AG09309 (cell line): ENCODE measurements at places on chromosomes 16 and 17.

DNA sequence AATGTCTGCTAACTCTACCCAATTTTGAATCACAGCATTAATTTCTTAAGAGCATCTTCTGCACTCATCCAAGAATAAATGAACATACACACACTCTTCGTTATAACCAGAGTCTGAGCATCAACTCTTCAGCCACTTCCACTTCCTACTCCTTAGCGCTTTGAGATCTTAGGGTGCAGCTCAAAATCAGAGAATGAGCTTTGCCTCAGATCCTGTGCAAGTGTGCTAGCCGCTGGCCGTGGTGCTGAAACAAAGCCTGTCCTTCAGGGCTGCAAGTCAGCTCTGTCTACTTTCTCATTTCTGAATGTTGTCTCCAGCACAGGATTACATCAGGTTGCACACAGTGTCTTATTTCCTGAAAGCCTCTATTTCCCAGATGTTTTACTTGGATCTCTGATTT, 165.4 kb downstream of the AIPL1 start:
- DNase-seq: no peak

GRCh38 chr16:58086381-58087208, 42.6 kb downstream of the CFAP20 start:
- DNase-seq: no peak

DNA sequence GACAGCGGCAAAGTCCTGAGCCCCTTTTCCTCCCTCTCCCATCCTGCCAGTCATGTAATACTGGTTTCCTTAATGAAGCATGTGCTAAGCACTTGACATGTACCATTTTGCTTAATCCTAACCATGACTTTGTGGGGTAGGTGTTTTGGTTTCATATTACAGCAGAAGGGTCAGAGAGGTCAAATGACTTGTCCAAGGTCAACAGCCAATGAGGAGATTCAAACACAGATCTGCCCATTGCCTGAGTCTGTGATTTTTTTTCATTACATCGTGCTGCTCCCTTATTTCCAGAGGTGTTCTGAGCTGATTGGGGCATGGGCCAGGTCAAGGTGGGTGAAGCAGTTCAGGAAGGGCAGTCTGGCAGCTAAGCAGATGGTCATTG, 17.6 kb upstream of the PHF12 start:
- DNase-seq: no peak

- DNase-seq: no peak
Observed at GRCh38 chr17:45110676-45111611, 21.4 kb downstream of the PLCD3 start.

DNA sequence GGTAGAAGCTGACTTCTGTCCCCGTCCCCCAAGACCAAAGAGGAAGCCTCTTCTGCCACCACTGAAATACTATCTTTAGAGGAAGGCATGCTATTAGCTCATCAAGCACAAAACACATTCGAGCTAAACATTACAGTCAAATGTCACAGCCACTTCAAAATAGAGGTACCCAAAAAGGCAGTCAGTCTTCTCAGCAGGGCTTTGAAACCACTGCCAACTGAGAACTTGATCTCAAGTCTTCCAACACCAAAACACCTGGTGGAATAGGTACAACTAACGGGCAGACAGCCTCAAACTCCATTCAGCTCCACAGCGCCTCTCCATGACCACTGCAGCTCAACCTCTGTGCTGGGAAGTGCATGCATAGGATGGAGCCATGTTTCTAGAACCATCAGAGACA, 36.0 kb downstream of the ZFHX3 start:
- DNase-seq: no peak

DNA sequence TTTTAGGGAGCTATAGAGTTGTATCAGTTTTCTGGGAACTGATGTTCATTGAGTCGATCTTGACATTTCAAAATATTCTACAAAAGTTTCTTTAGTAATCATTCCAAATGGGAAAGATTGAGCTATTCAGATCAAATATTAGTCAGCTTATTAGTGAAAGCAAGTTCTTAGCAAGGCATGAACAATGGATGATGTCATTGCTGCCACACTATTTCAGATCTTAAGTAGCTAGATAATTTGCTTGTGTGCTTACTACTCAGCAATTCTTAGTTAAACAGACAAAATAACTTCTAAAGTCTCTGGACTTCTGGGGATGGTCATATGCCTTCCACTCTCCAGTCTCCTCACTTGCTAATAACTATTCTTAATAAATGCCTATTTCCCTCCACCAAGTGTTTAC, 69.0 kb upstream of the CDH8 start:
- DNase-seq: no peak

- DNase-seq: no peak
Observed at GRCh38 chr17:40086150-40087044, 14.0 kb downstream of the NR1D1 start.

DNA sequence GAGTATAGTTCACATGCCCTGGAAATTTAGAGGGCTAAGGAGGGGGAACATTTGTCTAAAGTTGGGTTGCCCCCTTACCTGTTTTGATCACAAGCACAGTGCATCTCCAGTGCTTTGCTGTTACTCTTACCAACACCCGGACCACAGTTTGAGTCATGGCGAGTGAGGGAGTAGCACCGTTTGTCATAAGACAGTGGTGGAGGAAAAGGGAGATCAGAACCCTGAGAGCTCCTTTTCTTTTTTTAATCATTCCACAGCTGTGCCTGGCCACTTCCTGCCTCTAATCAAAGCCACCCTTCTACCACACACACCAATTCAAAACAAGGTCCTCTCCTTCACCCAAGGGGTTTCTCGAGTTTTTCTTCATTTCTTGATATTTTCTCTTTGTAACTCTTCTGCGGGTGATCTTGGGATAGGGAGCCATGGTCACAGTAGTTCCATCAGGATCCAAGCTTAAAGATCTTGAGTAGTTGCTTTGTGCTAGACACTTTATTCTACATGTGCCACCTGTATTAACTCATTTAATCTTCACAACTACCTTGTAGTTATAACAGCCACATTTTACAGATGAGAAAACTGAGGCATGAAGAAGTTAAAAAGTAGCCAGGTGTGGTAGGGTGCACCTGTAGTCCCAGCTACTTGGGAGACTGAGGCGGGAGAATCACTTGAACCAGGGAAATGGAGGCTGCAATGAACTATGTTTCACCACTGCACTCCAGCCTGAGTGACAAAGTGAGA, 5.0 kb upstream of the MYL4 start:
- DNase-seq: no peak

DNA sequence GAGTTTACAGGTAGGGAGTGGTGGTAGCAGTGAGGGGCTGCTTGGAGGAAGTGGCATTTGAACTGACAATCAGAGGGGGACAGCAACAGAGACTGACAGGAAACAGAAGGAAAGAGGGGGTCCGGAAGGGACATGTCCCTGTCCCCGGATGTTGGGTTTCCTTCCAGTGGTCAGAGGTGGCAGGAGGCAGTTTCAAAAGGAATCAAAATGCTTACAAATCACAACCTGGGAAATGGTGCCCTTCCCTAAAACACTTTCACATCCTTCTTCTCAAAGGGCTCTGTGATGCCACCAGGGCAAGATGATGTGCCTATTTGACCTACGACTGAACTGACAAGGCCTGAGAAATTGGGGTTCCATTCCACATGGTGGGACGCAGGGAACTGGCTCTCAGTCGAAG, 19.7 kb downstream of the ADGRG1 start:
- no peak for DNase-seq

- DNase-seq: no peak
Observed at GRCh38 chr17:18974407-18975149, 22.6 kb downstream of the SLC5A10 start.

DNA sequence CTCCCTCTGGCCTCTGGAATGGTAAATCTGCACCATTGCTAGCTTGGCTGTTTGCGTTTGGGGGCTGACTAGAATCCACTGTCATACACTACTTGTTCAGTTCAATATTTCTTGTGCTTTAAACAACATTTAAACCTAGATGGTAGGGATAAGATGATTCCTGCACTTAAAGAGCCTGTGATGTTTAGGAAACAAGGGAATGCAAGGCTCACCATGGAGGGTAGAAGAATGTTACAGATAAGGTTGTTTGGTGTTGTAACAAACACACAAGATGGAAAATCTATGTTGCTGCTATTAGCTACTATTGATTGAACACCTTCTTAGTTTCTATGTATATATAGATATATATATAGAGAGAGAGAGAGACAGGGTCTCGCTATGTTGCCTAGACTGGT, 31.4 kb downstream of the YPEL2 start:
- no peak for DNase-seq

DNA sequence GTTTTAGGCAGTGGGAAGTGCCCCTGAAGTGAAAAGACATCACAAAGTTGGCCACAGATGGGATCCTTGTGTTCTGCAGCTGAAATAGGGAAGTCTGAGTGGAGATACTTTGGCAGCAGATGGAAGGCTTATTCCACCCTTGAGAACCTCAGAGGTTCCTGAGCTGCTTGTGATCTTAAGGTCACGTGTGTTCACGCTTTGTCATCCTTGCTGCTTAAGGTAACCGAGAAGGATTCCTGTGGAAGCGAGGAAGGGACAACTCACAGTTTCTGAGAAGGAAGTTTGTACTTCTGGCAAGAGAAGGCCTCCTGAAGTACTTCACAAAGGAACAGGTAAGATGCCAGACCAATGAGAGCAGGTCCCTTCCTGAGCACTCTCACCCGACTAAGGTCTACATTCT, 12.2 kb downstream of the ADAP2 start:
- no peak for DNase-seq

DNA sequence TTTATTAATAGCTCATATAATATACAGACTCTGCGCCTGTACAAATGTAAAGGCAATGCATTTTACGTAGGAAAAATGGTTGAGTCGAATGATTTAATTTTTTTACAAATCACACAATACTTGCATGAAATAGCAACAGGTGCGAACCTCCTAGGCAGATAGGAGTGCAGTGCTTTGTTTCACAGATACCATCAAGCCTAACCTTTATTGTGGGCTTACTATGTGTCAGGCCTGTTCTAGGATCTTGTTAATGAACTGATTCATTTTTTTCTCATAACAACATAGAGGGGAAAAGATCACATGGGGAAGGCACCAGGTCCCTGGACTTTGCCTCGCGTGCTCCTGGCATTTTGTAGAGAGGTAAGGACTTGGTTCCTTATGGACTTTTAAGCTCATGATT, 107.8 kb downstream of the PRKCB start:
- DNase-seq: no peak

GRCh38 chr17:69732272-69732918, 317.9 kb downstream of the MAP2K6 start:
- no peak for DNase-seq

DNA sequence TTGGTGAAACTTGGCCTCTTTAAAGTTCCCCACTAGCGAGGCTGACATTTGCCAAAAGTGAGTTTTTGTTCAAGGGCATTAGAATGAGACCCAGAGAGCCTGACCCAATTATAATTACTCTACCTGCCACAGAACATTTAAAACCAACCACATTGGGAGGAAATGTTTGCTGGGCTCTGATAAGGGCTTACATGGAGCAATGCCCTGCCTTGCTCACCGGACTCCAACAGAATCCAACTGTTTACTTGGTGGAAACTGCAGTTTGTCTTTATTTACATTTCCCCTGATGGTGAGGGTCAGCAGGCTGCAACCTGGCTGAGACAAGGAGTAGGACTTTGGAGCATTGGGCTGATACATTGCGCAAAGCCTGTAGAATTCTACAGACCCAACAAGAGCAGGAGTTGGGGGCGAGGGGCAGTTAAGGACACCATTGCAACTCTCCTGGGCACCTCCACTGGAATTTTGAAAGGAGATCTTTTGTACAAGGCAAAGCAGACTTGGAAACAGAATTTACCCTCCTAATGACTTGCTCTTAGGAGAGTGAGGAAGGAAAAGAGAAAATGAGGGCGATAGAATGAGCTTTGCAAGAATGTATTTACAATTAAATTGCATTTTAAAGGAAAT, 368.6 kb downstream of the SHISA9 start:
- DNase-seq: no peak

DNA sequence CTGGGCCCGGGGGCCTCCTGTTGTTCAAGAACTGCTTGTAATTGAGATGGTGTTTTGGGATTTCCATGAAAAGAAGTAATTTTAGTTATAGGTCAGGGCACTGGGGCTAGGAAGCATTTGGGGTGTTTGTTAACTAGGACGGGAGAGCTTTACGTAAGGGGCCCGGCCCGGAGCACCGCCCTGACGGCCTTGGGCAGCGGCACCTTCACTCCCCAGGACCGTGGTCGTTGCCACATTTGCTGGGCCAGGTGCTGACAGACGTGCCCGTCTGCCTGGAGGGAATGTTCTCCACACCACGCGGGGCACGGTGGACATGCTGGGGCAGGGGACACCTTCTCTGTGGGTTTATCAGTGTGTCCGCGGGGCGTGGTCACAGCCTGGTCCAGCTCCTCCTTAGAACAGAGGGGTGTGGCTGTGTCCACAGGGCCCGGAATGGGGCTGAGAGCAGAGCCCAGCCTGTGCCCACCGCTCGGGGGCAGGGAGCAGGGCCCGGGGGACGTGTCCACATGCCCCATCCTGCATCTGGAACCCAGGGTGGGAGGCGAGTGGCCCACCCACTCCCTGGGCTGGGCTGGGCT, 57.7 kb downstream of the BAIAP2 start:
- no peak for DNase-seq

GRCh38 chr16:57778658-57779057, 23.6 kb downstream of the KIFC3 start:
- DNase-seq: no peak

GRCh38 chr16:68246666-68247065, 1.5 kb downstream of the PLA2G15 start:
- no peak for DNase-seq
